K562 (cell line): ENCODE measurements at places on chromosomes 12 and 14. TPM values are rescaled to one million over a fixed set of nuclear protein-coding genes. Genes with fewer than 3 reads are reported as not detected.

FOXM1 gene
- polyA plus RNA-seq = 18.5 and 18.7 TPM in 2 replicates

KLHL33 gene
- polyA plus RNA-seq = 0.15 TPM in 1 of 2 replicates, not detected in the other

NOVA1 gene
- polyA plus RNA-seq = not detected in 2 replicates

MIS18BP1 gene
- polyA plus RNA-seq = 17.5 and 18.0 TPM in 2 replicates

CLEC4C gene
- not detected in 2 replicates for polyA plus RNA-seq

STAC3 gene
- polyA plus RNA-seq = 4.8 and 6.4 TPM in 2 replicates

ATL1 gene
- polyA plus RNA-seq = not detected in 2 replicates
